ENCODE measurements at places on chromosomes 16 and 17. TPM values are rescaled to one million over a fixed set of nuclear protein-coding genes. Genes with fewer than 3 reads are reported as not detected.

DNA sequence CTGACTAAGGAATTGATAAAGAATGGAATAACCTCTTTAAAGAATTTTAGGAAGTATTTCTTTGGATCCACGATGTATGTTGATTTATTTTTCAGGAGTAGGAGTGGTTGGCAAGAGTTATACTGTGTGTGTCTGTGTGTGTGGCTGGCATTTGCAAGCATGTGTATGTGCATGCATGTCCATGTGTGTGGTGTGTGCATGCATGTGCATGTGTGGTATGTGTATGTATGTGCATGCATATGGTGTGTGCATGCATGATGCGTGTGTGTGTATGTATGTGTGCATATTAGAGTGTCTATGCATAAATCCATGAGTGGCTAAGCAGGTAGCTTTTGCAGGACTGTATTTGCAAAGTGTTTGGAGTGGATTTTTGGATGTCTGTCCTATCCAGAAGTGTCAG is 120.8 kb downstream of the HS3ST2 start:
- no peak for DNase-seq
- no peak overlapping the region for H3K27ac ChIP-seq
- H3K36me3 ChIP-seq, result no peaks in the 10 kb centered on the region
- H3K4me3 ChIP-seq, result no peak overlapping the region
- H3K27me3 ChIP-seq, result peaks cover 42% of the 10 kb centered on the region

SLC5A11 gene
- 3.7 TPM for total RNA-seq

TRPV2 gene
- total RNA-seq, result 5.3 TPM

- H3K4me3 ChIP-seq, result no peak overlapping the region
- no peak overlapping the region for H3K27ac ChIP-seq
- peaks cover 37% of the 10 kb centered on the region for H3K27me3 ChIP-seq
- H3K36me3 ChIP-seq, result no peaks in the 10 kb centered on the region
- H3K4me1 ChIP-seq, result no peaks in the 10 kb centered on the region
- no peak for DNase-seq
Measured at GRCh38 chr17:51423421-51424160, 163.2 kb downstream of the UTP18 start.

CDH5 gene
- total RNA-seq, result 2.4 TPM
